GM12865 (cell line): ENCODE measurements at places on chromosomes 11 and 22.

DNA sequence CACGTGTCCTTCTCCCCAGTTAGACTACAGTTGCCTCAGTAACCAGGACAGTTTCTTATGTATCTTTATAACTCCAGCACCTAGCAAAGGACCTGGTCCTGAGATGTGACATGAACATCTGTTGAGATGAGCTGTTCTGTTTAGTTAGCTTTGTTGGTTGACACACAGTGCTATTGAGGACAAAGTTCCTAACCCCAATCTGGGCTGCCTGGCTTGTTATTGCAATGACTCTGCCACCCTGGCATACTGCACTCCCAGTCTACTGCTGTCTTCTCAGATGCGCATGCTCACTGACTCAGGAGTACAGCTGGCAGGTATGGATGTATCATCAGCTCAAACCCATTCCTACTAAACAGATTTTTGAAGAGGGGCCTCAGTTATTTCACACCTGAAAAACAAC, 7.4 kb downstream of the DESI1 start:
- DNase-seq = no peak

DNA sequence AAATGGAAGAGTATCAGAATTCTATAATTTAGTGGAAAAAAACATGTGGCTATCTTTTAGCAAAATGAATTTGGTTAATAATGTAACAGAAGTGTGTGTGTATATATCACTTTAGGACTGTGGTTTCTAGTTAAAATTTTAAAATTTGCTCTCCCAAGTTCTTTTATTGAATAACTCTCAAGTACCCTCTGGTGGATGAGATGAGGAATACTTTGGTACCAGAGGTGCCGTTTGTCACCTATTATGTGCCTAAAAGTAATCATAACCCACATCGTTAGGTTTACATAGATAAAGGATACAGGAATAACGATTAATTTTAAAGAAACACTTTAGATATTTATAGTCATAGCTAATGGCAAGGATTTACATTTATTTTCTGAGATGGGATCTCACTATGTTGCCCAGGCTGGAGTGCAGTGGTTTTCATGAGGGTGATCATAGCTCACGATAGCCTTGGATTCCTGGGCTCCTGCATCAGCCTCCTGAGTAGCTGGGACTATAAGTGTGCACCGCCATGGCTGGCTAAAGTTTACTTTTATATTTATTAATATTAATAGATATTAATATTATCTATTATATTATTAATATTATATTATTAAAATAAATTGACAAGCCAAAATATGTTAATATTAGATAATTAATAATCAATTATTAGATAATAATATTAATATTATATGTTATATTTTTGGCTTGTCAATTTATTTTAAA, 66.7 kb upstream of the CAPRIN1 start:
- DNase-seq = no peak

DNA sequence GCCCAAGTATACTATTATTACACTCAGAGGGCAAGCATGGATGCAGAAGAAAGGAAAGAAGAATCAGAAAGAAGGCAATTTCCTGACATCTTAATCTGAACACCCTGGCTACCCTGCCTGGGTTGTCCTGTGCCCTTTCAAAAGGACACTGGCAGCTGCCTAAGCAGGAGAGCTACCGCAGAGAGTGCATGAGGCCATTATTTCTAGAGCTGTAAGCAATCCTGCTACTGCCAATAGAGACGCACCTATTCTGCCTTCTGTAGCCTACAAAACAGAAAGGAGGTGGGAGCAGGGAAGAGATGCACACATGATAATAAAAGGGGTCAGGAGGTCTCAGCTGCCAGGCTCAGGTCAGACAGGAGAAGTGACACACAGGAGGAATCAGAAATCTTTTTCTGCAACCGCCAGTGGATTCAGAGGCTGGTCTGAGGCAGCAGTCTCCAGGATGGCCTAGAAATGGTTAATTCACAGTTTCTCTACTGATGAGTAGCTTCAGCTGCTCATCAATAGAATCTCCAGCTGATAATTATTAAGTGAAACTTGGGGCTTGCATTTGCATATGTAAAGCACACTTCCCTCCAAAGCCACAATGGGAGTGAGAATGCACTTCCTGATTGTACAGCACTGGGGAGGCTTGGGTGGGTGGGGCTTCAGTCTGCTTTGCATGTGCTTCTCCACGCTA, 253.9 kb downstream of the LARGE1 start:
- peak; percentile 52 for DNase-seq

DNA sequence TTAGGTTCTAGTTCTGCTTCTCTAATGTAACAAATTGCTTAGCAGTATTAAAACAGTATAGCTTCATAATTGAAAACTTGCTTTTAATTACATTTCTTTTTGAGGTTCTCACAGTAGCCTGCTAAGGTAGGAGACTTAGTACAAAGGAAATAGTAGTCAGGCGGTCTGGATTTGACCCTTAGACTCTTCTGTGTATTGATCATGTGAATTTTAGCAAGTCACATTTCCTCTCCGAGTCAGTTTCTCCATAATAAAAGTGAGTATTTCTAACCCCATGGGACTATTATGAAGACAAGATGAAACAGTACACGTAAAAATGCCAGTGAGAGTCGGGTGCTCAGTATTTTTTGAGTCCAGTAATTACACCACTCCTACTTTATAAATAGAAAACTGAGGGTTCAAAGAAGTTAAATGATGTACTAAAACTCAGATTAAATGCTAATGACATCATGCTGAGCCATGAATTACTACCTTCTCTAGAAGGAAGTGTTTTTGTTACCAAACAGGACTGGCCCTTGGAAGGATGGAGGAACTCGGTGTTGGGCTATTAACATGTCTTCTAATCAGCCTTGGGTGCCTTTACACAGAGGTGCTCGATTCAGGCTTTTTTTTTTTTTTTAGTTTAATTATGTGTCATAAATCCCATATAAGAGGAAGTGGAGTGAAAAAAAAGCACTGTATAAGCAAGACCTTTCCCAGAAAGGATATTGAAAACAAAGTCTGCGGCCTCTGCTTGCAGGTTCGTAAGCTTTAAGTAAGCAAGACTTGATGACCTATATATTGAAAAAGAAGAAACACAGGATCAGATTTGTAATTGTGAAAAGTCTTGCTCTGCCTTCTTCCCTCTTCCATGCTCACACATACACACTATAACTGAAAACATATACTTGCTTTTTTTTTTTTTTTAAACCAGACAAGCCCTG, 109.0 kb downstream of the EMSY start:
- peak; percentile 2 for DNase-seq

DNA sequence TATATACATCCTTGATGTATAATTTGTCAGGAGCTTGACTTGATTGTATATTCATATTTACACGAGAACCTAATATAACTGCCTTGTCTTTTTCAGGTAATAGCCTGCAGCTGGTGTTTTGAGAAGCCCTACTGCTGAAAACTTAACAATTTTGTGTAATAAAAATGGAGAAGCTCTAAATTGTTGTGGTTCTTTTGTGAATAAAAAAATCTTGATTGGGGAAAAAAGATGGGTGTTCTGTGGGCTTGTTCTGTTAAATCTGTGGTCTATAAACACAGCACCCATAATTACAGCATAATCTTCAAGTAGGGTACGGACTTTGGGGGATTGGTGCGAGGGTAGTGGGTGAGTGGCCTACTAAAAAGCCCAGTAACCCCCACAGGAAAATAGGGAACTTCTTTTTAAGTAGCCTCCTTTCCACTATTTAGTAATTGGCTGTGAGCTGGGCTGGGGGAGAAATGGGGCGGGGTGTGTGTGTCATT, 7.5 kb downstream of the MALAT1 start:
- DNase-seq = peak; percentile 51
